ENCODE measurements at places on chromosomes 2 and 18. TPM values are rescaled to one million over a fixed set of nuclear protein-coding genes. Genes with fewer than 3 reads are reported as not detected.

DNA sequence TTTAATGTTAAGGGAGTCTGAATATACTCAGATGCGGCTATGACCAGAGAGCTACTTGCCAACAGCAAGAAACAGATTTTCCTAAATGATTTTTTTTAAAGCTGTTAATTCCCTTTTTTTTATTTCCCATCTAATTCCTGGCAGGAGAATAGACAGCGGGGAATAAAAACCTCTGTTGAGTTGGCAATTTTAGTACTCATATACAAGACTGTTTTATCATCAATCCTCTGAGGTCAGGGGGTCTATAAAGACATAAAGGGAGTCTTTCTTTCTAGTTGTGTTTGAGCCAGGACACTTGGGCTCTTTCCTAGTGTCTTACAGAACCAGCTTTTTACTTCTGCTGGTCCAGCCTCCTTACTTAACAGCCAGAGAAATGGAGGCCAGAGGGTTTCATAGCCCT, 29.4 kb downstream of the MAIP1 start:
- DNase-seq: no peak

ITGA6 gene
- 174 TPM for total RNA-seq

CERKL gene
- 0.20 TPM for total RNA-seq

RGPD5 gene
- total RNA-seq: 44.4 TPM

DNA sequence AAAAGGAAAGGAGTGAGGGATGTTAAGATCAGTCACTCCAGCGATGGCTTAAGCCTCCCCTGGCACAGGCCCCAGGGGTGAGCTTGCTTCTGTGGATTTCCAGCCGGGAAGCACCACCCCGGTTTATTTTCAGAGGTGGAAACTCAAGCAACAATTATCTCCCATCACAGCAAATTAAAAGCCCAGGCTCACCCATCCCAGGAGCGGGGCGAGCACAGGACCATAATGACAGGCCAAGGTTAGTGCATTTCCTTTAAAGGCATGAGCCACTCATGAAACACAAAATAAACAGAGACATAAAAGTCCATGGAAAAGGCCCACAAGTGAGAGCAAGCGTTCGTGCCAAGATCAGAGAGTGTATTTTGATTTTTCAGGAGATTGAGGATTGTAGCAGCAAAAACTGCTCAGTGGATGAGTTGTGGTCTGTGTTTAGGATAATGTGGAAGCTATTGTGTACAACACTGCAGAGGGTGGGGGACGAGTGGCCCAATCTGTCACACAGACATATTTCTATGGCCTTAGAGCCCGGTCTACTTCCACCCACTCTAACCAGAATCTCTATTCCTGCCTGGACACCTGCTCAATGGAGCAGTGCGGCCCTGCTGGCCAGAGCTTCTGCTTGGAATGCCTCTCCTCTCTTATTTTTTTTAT, 111.4 kb upstream of the CDC42EP3 start:
- DNase-seq: no peak

SCYGR2 gene
- total RNA-seq: not detected

GRCh38 chr2:10377052-10377746, 70.9 kb downstream of the ODC1 start:
- no peak for DNase-seq

HRH4 gene
- total RNA-seq: 0.11 TPM

- DNase-seq: no peak
Measured at GRCh38 chr2:179354739-179355537, 90.3 kb upstream of the SESTD1 start.

DNA sequence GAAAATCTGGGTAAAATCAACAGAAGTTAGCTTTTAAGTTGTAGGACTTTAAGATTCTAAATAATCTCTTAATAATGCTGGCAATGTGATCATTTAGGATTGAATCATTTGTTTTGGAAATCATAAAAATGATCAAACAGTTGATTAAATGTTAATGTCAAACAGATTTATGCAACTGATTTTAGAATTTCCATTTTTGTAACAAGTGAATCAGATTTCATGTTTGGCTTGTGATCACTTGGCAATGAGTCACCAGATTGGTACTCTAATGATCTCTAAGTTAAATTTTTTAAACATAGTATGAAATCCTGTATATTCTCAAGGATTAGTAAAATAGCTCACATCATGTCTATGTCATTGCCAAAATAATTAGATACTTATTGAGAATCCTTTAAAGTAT, 50.1 kb upstream of the UNC80 start:
- DNase-seq: no peak

DNA sequence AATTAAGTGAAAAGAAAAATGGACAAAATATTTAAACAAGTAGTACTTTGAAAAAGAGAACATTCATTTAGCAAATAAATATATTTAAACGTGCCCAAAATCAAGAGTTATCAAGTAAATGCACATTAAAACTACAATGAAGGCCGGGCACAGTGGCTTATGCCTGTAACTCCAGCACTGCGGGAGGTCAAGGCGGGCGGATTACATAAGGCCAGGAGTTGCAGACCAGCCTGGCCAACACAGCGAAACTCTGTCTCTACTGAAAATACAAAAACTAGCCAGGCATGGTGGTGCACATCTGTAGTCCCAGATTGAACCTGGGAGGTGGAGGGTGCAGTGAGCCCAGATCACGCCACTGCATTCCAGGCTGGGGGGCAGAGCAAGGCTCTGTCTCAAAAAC, 9.8 kb downstream of the STAM2 start:
- no peak for DNase-seq

DNA sequence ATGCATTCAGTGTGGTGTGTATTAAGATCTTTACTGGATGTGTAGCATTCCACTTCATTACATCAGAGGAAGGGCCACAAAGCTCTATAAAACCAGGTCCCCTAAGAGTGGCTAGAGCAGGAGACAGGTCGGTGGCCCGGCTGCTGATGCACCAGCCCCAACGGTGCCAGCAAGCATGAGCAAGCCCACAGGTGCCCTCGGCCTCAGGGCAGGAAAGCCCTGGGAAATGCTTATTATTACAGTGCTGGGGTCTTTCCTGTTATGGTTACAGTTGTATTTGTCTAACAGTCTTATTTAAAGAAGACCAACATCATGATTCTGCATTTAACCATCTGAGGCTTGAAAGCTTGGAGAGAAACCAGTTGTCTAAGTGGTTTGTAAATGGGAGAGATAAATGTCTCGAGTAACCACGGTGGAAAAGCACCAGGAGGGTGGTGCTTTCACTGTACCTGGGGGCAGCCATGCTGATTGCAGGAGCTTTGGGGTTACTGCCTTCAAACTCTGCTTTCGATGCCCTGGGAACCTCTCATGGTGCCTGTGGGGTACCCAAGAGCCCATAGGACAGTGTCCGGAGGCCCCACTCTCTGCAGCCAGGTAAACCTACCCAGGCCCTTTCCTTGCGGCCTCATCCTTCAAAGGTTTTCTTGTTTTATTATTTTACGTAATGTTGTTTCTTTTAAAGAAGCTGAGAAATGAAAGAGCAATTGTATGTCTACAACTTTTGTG, 133.1 kb downstream of the SH3RF3 start:
- DNase-seq: no peak

DNA sequence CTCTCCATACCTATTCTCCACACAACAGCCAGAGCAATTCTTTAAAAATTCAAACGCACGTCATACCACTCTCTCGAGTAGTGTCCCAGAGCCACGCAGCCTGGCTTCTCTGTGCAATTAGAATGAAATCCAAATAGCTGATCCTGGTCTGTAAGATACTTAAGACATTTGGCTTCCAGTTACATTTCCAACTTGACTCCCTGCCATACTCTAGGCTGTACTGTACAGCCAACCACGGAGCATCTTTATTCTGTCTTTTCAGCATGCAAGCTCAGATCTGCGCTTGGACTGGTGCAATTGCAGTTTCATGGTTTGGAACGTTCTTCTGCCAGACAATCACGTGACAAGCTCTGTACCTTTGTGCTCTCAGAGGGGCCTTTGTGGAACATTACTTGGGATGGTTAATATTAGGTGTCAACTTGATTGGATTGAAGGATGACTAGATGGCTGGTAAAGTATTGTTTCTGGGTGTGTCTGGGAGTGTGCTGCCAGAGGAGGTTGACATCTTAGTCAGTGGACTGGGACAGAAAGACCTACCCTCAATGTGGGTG, 325.6 kb downstream of the SOX11 start:
- no peak for DNase-seq

CIB4 gene
- not detected for total RNA-seq

ATP5F1A gene
- 792 TPM for total RNA-seq

- DNase-seq: no peak
Measured at GRCh38 chr2:212646698-212647366, 108.2 kb upstream of the ERBB4 start.

- DNase-seq: no peak
Measured at GRCh38 chr2:44807201-44808025, 134.1 kb upstream of the SIX3 start.

DNA sequence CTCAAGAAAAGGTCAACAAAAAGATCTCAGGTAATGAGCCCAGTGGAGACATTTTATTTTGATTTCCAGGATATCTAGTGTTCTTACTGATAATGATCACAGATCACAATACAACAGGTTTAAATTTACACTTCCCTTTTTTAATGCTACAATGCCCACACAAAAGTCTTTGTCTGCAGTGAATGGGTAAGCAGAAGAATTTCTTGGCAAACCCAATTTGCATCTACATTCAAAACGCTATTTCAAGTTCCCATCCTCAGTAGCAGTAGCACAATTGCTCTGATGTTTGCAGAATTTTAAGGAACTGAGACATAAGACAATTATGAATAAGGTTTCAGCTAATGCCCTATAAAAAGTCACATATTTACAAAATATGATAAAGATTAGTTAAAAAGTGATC, 929.4 kb upstream of the PIK3C3 start:
- DNase-seq: no peak

PGAP1 gene
- total RNA-seq: 16.9 TPM

LCT gene
- 0.12 TPM for total RNA-seq

DNA sequence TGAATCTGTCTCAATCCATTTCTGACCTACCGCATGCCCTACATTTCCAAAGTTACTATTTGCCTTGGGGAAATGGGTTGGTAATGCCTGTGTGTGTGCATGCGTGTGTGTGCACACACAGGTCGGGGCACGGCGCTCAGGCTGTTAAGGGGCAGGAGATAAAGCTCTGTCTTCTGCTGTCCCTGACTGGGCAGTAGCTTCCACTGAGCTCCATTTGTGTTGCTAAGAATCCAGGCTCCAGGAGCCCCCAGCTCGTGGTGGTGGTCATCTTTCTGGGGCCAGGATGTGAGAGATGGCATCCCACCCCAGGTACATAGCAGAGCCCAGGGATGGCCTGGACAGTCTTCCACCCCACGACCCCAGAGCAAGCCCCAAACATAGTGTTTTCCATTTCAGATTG, 66.7 kb upstream of the HS6ST1 start:
- no peak for DNase-seq

GRCh38 chr2:239250216-239251081, 150.4 kb downstream of the HDAC4 start:
- DNase-seq: no peak

NT5DC4 gene
- total RNA-seq: not detected

GPR39 gene
- 14.6 TPM for total RNA-seq

GRCh38 chr18:38362286-38362792, 796.7 kb upstream of the CELF4 start:
- no peak for DNase-seq

FRZB gene
- 12.8 TPM for total RNA-seq

SH2D6 gene
- total RNA-seq: 1.6 TPM

GRCh38 chr2:104432991-104433390, 420.9 kb upstream of the POU3F3 start:
- DNase-seq: no peak

Data from colonic mucosa (tissue), 4 donors.